ENCODE measurements at places on chromosomes 5 and 9.
A peak's percentile ranks its signal among the peaks of the same experiment; 100 is the strongest.

DNA sequence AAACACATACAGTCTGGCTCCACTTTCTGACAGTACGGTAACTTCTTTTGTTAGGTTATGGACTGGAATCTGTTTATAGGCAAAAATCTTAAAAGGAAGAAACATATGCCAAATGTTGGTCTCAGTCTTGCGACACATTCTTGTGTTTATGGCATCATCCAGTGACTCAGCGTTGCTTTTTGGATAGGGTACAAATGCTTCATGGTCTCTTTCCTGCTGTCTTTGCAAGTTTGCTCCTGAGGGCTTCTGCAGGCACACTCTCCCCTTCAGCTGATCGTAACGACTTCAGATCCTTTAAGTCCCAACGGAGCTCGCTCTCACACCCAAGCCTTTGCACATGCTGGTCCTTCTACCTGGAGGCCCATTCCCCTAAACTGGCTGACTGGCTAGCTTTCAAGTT is 23.6 kb upstream of the TNFSF8 start:
- no peak for DNase-seq

DNA sequence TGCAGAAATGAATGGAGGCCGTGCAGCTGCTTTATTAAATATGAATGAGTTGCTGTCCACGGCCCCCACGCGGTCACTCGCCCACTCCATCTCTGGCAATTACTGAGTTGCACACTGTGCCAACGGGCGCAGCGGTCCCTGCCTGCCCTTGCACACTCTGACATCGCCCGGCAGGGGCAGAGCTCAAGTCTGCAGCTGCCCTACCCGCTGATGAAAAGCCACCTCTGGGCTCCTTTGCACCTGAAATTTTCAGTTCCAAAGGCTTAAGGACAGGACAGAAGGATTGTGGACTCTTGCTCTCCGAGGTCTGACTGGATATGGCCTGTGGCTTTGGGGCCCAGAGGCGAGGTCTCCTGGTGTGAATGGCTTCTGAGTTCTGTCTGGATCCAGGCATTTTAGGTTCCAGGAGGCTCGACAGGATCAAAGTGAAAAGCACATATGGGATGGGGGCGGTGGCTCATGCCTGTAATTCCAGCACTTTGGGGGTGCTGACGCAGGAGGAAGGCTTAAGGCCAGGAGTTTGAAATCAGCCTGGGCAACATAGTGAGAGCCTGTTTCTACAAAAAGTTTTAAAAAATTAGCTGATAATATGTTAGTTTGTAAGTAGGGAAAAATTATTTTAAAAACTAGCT is 201.8 kb downstream of the PAX5 start:
- no peak for DNase-seq

GRCh38 chr9:111106202-111106601 is 67.9 kb upstream of the LPAR1 start:
- no peak for DNase-seq

GRCh38 chr5:157476702-157477408 is 16.8 kb downstream of the NIPAL4 start:
- DNase-seq, result no peak

DNA sequence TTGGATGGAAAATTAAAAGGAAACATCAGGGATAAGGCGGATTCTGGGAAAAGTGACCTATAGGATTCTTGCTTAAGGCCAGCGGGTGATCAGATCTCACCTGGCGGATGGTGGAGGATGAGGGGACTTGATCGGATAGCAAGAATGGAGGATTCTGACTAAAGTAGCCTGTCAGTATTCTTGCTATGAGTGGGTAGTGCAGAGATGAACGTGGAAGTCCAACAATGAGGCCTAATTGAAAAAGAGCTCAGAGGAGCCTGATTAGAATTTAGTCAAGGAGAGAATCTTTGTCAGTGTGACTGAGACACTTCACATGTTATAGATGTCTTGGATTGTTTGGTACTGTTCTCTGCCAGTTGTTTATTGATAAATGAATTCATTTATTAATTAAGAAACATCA is 24.9 kb downstream of the CAST start:
- no peak for DNase-seq

GRCh38 chr5:43421450-43422133 is 9.4 kb upstream of the CCL28 start:
- no peak for DNase-seq

DNA sequence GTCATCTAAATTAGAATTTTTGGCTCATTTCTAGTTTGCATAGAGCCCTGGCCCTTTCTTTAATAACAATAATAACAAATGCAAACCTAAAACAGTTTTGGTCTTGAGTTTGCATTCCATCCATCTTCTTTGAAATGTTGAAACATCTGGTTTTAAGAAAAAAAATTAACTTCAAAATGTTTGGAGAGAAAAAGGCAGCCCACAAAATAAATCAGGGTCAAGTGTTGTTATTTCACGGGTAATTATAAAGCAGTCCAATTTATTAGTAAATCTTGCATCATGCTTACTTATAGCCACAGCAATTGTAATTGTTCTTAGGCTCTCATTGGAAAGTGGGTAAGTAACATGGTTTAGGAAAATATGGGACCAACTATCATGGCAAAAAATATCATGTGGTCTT is 247.0 kb upstream of the MEF2C start:
- no peak for DNase-seq

DNA sequence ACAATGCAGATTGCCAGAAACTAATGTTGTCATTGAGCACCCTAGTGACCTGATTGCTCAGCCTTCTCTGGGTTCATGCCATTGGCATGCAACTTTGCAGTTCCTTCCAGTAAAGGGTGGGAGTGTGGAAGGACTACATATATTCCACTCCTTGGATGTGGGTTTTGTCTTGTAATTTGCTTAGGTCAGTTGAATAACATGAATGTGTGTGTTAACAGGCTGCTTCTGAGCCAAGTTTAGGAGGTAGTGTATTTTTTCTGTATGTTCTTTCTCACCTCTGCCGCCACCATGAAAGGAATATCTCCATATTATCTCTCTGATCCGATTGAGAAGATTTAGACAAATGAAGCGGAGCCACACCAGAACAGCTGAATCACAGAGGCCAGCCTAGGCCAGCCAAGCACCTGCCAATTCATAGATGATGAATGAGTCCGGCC is 1929.6 kb upstream of the CDH6 start:
- DNase-seq, result no peak

- DNase-seq, result no peak
Measured at GRCh38 chr5:102617191-102618187, 118.7 kb upstream of the SLCO6A1 start.

DNA sequence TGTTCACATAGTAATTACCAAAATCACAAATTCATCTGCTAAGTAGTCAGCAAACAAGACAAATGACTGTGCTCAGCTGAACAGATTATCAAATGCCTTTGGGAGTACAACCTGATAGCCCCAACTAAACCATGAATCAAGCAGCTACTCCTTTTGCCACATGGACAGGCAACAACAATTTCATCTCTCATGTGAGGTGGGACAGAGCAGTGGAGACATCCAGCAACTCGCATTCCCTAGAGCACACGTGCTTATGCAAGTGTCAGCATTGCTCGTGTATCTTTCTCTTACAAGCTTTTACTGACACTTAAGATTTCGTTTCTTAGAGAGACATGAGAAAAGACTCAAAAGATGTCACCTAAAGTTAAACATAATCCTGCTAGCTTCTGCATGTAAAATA is 42.7 kb upstream of the PPP2R2B start:
- no peak for DNase-seq

DNA sequence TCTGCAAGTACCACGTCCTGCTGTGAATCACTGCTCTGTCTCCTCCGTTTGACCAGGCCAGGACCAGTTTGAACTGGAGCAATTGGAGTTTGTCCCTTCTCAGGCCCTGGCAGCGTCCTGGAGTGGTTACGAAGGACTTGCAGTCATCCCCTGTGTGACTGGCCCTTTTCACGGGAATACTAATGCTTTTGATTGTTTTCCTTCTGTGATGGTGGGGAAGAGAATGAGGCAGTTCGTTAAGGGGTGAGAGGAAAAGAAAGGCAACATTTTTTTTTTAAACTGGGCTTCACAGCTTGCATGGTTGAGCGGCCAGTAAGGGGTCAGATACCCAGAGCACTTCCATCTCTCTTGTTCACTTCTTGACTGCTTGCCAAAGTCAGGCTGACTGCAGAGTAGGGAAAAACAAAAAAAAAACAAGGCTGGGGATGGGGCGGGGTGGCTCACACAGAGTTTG is 153.5 kb upstream of the STK32A start:
- DNase-seq, result no peak

DNA sequence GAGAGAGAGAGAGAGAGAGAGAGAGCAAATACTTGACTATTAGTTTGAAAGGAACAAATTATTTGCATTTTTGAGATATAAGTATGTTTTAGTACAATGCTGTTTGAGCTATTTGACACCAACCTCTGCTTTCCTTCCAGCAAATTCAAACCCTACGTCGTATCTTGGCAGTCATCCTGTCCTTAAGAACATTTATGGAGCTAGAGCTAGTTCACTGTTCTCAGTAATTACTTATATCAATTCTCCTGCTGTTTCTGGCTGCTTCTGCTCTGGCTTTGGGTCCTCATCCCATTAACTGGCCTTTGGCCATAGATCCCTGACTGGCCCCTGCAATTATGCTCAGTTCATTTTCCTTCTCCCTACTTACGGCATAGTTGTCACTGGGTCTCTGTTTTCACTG is 19.9 kb upstream of the ERAP2 start:
- no peak for DNase-seq

GRCh38 chr5:146137967-146138403 is 32.6 kb upstream of the PLAC8L1 start:
- DNase-seq, result no peak

DNA sequence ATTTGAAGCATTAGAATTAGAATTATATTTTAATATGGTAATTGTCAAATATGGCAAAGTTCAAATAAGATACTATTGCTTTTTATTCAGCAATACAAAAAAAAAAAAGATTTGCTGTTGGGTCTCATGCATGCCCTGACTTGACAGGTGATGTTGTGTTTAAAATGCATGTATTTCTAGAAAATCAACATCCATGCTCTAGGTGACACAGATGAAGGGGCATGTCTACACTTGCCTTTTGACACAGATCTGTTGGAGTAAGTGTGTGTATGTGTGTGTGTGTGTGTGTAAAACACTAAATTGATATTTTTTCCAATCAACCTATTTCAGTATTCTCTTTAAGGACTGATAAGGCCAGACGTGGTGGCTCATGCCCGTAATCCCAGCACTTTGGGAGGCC is 38.1 kb upstream of the SMARCA2 start:
- DNase-seq, result no peak

DNA sequence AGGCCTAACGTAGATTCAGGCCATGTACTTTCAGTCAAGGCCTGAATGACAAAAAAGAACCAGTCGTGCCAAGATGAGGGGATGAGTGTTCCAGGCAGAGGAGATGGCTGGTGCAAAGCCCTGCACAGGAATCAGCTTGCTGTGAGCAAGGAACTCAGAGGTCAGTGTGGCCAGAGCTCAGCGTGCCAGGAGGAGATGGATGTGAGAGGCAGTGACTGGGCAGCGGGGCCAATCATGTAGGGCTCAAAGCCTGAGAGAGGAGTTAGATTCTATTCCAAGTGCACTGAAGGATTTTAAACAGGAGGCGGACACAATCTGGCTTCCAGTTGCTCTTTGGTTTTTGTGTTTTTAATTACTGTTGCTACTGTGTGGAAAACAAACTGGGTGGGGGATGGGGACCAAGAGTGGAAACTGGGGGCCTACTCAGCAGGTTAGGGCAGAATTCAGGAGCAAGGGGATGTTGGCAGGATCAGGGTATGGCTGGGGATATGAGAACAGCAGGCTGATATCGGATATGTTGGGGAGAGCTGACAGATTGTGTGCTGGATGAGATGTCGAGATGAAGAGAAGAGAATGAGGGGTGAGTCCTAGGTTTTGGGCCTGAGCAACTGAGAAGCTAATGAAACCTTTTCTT is 64.3 kb downstream of the ANGPTL2 start:
- DNase-seq, result no peak

- DNase-seq, result no peak
Measured at GRCh38 chr5:1524799-1525623, 1.3 kb upstream of the LPCAT1 start.

GRCh38 chr9:131239161-131239975 is 36.9 kb downstream of the FAM78A start:
- no peak for DNase-seq

DNA sequence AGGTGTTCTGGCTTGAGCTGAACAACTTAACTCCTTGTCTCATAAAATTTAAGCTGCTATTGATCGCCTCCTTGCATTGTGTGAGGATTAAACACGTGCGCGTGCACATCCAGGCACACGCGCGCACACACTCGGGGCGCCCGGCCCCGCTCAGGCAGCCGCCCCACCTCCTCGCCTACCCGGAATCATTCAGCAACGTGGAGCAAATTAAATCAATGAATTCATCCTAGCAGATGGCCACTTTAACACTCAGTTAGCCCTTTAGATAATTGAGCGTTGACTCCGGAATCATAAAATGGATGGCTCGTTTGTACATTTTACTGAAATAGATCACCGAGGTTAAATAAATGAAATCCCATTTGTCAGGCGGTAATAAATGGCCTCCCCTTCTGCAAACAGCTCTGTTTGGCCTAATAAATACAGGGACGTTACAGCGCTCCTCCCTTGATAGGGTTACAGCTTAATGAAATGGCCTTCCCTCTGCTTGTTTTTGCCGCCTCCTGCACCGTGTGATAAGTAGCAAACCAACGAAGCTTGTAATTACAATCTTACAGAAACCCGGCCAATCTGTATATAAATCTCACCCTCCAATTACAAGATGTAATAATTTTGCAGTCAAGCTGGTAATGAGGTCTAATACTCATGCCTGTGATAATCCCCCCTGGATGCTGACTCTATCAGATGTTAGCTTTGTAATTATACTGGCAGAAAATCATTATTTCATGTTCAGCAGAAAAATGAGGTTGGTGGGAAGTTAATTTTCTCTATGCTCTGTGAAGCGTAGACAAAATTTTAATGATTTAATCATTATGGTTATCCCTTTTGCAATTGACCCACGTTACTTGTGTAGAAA is 229.7 kb upstream of the IRX4 start:
- no peak for DNase-seq

DNA sequence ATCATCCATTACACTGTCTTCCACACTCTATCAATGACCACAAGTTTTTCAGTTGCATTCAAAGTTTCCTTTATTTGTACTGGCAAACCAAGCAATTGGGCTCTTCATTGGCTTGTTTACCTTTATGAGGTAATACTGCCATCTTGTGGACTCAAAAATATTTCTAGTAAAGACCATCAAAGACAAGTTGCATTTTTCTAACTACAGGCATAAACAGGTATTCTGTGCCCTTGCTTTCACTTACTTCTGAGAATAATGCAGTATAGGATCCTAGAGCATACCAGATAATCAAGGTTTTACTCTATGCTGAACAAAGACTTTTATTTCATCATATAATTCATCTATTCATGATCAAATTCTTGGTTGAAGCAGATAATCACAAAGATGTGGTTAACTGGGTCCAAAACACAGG is 173.7 kb upstream of the POU5F2 start:
- peak; percentile 1 for DNase-seq

- peak; percentile 62 for DNase-seq
Measured at GRCh38 chr9:113580041-113580953, 116.8 kb downstream of the RGS3 start.

GRCh38 chr9:655875-656274 is 185.6 kb upstream of the DMRT1 start:
- no peak for DNase-seq

- no peak for DNase-seq
Measured at GRCh38 chr5:63554191-63554590, 408.1 kb downstream of the HTR1A start.

- DNase-seq, result no peak
Measured at GRCh38 chr5:135243556-135244285, 155.3 kb downstream of the MACROH2A1 start.
